ENCODE measurements at places on chromosomes 5 and 9.

- DNase-seq: no peak
Observed at GRCh38 chr9:79185866-79186265, 385.9 kb upstream of the TLE4 start.

DNA sequence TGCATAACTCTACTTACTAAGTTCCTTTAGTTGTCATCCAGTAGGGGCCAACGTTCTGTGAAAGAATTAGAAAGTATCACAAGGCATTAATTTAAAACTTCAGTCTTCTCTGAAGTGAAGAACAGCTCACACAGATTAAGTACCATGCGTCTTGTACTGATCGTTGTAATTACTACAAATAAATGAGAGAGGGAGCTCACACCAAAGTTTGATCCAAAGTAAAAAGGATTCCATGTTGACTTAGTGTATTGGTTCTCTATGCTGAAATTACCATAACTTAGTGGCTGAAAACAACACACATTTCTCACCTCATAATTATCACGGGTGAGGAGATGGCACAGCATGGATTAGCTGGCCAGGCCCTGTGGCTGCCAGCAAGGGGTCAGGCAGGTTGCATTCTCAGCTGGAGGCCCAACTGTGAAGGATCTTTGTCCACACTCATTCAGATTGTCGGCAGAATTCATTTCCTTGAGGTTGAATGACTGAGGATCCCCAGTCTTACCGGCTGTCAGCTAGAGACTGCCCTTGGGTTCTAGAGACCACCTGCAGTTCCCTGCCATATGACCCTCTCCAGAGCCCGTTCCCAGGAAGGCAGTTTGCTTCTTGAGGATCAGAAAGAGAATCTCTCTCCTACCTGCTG, 169.1 kb downstream of the YTHDC2 start:
- no peak for DNase-seq

- DNase-seq: peak; percentile 96
Observed at GRCh38 chr9:72524820-72525540, 3.6 kb downstream of the TMC1 start.

GRCh38 chr9:16223074-16223871, 647.2 kb downstream of the BNC2 start:
- no peak for DNase-seq

DNA sequence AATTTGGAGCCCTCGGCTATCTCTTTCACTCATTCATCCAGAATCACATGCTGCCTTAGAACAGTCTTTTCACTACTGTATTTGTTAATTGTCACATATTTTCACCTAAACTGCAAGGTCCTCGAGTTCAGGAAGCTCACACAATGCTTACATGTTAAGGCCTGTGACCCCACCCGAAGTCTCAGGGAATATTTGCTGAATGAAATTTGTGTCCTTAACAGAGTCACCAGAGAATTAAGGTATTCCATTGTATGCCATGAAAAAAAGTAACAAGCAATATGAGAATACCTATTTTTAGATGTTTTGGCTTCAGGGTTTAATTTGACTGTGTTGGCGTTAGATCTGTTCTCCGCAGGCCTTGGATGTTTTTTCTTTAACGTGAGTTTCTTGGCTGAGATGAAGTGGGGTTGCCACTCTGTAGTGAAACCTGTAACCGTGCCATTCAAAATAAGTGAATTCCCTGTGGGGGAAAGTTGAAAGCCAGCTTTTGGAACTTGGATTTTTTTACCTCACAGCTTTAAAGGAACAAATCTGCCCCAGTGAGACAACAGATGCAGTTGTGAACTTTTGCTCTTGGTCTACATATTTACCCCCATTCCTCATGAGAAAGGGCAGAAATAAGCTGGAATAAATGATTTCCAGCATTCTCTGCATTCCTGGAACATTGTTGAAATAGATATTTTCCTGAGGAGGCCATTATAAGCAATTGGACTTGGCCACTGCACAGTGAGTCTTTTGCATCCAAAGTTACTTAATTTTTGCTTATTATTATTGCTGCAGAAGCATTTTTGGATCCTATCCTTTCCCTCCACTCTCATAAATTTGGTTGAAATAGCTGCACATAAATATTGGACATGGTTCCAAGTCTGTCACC, 35.9 kb upstream of the FBP1 start:
- DNase-seq: no peak

- DNase-seq: no peak
Observed at GRCh38 chr5:58268268-58268667, 191.6 kb downstream of the PLK2 start.

- no peak for DNase-seq
Observed at GRCh38 chr5:14383923-14384322, 197.7 kb upstream of the OTULINL start.

- DNase-seq: no peak
Observed at GRCh38 chr9:135874859-135875258, 32.5 kb downstream of the CAMSAP1 start.

DNA sequence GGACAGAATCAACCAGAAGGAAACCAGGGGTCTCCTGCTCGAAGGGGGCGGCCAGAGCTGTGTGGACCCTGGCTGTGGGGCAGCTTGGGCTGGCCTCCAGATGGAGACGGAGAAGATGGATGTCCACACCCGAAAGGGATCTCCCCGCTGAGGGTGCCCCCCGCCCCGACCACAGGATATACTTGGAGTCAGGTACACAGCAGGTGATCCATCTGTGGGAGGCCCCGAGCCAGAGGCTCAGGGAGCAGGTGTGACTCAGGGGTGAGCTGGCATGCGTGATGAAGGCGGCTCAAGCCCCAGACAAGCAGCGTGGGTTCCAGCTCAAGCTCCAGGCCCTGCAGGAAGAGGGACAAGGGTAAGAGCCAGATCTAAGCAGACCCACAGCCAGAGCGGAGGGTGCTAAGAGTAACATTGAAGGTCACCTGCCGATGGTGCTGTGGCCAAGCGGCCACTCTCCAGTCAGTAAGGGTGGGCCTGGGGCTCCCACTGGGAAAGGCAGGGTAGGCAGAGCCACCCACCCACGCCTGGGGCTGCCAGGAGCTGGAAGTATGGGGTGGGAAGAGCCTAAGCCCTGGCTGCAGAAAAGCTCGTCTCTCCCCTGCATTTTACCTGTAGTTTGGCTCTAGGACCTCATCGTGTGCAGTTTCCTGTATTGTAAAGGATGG, 30.6 kb upstream of the MVB12B start:
- DNase-seq: no peak

DNA sequence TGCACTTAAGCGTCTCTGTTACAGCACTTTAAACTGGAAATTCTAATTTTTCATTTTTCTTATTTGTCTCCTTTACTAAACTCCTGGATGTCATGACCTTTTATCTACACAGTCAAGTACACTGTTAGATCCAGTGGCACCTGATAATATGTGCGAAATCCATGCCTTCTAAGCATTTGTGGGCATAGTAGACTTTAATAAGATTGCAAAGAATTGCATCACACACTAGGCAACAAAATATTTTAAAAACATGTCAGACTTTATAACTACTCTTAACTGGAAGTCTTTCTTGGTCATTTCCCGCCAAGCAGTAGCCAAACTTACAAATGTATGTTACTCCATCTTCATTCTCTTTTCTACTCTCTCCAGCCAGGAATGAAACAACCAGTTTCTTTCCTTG, 5.0 kb upstream of the SPINK1 start:
- no peak for DNase-seq

DNA sequence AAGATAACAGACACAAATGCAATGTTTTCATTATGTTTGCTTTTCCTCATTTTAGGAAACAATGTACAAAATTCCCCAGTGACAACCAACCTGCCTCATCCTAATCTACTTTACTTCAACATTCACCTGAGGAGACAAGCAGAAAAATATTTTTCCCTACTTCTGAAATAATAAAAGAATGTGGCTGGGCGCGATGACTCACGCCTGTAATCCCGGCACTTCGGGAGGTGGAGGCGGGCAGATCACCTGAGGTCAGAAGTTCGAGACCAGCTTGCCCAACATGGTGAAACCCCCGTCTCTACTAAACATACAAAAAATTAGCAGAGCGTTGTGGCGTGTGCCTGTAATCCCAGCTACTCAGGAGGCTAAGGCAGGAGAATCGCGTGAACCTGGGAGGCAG, 36.9 kb downstream of the MYO10 start:
- no peak for DNase-seq

GRCh38 chr5:42824347-42824976, 12.8 kb upstream of the SELENOP start:
- DNase-seq: no peak

DNA sequence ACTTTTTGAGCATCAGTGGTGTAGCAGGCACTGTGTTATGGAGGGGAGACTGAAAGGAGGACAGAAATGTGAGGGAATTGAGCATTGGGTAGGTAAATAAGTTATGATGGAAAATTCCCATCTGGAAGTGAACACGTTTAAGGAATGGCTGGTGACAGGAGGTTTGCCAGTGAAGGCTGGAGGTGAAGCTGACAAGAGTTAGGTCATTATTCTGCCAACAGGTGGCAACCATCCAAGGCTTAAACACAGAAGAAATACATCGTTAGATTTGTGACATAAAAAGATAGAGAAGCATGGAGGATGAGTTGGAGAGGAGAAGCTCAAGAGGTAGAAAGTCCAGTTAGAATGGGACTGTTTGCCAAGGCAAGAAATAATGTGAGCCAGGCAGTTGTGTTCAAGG, 455.3 kb upstream of the SGCD start:
- DNase-seq: no peak

DNA sequence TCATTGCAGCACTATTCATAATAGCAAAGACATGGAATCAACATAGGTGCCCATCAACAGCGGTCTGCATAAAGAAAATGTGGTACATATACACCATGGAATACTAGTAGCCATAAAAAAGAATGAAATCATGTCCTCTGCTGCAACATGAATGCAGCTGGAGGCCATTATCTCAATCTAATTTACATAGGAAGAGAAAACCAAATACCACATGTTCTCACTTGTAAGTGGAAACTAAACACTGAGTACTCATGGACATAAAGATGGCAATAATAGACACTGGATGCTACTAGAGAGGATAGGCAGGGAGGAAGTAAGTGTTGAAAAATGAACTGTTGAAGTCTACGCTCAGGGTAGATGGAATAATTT, 203.9 kb upstream of the CDH9 start:
- no peak for DNase-seq
